ENCODE measurements at places on chromosomes 3 and 15.

DNA sequence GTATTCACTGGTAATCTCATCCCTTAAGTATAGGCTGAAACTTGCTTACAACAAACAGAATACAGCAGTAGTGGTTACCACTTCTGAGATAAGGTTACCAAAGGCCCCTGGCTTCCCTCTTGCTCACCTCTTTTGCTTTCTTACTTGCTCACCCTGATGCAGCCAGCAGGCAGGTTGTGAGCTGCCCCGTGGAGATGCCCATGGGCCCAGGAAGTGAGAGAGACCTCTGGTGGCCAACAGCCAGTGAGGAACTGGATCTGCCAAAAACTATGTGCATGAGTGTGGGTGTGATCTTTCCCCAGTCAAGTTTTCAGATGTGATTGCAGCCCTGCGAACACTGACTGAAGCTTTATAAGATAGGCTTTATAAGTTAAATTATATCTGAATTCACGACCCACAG is 48.7 kb downstream of the NMNAT3 start:
- DNase-seq: peak; percentile 34

- DNase-seq: no peak
Observed at GRCh38 chr3:141346418-141346817, 21.9 kb upstream of the ZBTB38 start.

GRCh38 chr3:170357176-170358041 is at the start of gene SKIL:
Gene SKIL (plus strand): TSS chr3:170357715. CDS start chr3:170360332, 2,617 bp downstream.
- DNase-seq: peak; percentile 96

DNA sequence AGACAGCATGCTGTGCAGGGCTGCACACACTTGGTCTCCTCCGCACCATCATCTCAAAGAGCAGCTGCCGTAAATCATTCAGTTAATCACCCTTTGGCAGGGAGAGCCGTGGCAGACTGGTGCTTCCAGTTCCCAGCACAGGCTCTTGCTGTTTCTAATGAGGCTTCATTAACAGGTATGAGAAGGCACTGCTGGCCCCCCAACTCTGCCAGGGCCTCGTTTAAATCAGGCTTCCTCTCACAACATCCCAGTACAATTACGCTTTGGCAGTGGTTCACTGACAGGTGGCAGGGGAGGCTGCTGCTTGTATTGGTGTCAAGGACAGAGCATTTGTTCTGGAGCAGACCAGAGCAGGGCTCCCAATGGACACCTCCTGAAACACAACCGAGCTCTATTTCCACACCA is 77.1 kb downstream of the BFSP2 start:
- no peak for DNase-seq

DNA sequence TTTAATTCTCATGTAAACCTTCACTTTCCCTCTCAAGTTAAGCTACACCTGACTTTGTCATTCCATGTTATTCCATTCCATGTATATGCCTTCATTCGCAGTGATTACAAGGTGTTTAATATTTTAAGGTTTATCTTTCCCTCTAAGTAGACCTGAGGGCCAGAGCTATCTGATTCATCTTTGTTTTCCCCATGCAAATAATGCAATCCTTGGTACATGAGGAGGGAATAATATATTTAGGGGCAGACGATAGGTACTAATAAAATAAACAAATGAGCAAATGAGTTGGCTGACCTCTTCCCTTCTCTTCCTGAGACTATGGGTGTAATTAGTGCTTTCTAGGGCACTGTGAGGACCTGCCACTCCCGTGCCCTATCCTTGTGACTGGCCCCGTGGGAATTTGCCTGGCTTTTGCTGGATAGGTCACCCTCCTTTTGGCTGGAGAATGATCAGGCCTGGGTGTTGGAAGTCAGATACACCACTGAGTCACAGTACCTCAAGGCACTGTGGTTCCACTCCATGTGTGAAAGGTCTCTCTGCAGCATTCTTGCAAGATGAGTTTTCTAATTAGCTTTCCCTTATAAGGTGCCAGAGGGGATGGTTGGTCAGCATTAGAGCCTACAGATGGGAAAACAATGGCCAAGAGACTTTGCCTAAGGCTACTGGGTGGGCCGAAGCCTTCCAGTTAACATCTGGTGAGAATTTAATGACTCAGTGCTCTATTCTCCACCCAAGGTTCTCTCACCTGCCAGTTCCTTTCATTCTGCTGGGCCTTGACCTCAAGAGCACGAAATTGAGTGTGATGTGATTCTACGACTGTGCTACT is 183.2 kb downstream of the P3H2 start:
- DNase-seq: no peak

DNA sequence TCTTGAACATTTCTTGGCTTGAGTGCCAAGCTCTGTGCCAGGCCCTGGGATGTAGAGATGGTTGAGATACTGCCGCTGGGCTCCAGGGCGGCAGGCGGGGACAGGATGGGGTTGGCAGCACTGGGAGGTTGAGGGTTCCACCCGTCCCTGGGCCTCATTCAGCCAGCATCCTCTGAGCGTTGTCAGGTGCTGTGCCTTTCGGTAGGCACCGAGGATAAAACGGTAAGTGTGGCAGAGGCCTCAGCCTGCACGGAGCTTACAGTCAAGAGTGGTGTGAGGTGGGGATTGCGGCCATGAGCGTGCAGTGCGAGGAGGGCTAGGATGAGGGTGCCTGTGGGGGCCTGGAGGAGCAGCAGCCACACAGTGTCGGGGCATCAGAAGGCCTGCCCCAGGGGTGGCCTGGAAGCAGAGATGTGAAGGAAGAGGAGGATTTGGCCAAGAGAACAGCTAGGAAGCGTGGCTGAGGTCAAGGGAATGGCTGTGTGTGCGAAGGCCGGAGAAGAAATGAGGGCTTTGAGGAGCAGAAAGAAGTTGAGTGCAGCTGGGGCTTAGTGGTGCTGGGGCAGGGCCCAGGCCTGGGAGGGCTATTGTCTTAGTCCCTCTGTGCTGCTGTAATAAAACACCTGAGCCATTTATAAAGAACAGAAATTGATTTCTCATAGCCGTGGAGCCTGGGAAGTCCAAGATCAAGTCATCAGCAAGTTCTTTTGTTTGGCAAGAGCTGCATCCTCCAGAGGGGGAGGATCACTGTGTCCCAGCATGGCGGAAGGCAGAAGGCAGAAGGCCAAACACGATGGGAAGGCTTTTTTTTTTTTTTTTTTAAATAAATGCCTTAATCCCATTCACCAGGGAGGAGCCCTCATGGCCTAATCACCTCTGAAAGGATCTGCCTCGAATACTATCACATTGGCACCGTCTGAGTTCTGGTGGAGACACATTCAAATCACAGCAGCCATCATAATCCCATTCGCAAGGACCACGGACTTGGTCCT is 22.7 kb downstream of the CORO2B start:
- DNase-seq: no peak

DNA sequence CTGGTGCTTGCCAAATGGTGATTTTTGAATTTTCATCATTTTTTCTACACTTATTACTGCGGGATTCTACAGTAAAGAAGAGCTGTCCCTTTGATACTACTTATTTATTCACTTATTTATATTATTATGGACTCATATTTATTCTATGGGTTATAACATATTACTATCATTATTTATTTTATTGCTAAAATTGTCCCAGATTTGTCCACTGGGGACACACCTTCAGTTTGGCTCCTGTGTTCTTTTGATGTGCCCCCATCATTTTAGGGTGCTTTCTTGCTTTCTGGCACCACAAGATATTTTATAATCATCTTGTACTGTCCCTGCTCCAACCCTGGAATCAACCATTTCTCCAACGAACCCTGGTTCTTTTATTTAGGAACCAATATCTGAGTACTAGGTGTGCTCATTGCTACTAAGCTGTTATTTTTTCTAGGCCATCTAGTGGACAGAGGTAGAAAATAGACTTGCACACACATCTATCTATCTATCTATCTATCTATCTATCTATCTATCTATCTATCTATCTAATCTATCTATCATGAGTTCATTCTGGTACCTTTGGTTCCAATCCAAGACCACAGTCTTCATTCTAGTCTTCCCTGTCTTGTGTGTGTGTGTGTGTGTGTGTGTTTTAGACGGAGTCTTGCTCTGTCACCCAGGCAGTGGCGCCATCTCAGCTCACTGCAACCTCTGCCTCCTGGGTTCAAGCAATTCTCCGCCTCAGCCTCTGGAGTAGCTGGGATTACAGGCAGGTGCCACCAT is 16.0 kb downstream of the SLC22A14 start:
- DNase-seq: no peak

DNA sequence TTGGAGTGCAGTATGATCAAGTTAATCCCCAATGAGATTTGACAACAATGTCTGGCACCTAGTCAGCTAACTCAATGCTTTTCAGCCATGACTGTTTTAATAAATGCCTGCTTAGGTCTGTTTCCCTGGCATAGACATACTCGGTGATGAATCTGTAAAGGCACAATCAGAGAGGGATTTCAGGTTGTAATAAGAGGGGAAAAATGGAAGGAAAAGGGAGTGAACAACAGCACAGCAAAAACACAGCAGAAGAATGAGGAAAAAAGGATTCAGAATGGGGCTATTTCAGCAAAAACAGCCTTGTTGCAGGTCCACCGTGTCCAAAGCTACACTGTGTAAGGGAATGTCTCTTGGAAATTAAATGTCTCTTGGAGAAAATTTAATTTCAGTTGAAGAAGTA is 19.3 kb upstream of the CHD2 start:
- no peak for DNase-seq

- DNase-seq: peak; percentile 67
Observed at GRCh38 chr3:30269751-30270445, 336.5 kb upstream of the TGFBR2 start.
